ENCODE measurements at places on chromosomes 11 and 22.

DNA sequence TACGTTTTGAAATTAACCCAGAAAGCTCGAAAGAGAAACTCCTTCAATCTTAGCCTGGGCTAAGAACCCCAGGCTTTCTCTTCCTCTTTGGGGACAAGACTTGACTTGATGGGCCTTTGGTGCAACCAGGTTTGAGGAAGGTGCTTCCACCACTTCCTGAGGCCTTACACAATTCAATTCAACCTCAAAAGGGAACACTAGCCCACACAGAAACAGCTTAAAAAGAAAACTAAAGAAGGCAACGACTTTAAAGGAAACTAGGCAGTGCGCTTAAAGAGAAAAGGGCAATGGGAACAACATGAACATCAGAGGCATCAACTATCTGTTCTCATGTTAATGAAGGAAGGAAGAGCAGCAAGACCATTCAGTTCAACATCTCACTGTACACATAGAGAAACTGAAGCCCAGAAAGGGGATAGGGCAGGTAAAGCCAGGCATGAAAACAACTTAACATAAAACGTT lies 24.8 kb downstream of the PAK1 start:
- DNase-seq: no peak

- DNase-seq: no peak
These were observed at the start of gene C1QTNF5 for GRCh38 chr11:119340335-119341221. Gene C1QTNF5, minus strand, starts transcription at chr11:119340883. Its CDS starts 486 bp downstream, at chr11:119340397.

GRCh38 chr11:79017811-79018210 lies 423.0 kb downstream of the TENM4 start:
- DNase-seq: no peak

DNA sequence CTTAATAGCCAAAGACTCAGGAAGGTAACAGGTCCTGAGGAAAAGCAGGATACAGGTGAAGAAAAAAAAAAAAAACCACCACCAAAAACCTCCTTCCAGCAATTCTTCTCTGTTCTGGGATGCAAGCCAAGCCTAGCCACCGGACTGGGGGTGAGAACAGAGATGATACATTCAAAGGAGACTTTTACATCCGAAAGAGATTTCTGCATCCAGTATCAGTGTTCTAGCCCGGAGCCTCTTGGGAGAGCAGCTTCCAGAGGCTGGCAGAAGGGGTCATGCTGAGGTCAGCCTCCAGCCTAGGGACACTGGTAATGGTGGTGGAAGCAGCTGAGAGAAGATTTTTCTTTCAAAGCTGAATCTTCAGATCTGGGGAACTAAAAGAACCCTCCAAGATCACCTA lies 76.2 kb downstream of the KCNC1 start:
- DNase-seq: no peak

GRCh38 chr11:62539238-62539925 lies 7.2 kb downstream of the AHNAK start:
- DNase-seq: no peak
